ENCODE measurements at places on chromosomes 3 and 15. TPM values are rescaled to one million over a fixed set of nuclear protein-coding genes. Genes with fewer than 3 reads are reported as not detected.

SPINK8 gene
- total RNA-seq: not detected

OTOL1 gene
- total RNA-seq: not detected

GOLGA6L7 gene
- not detected for total RNA-seq

GRK7 gene
- not detected for total RNA-seq

TGM4 gene
- total RNA-seq: under 0.01 TPM

SPATA12 gene
- total RNA-seq: not detected

C3orf22 gene
- total RNA-seq: not detected

CTXN2 gene
- total RNA-seq: not detected

SEC62 gene
- total RNA-seq: 33.9 TPM

TICRR gene
- 0.40 TPM for total RNA-seq

PCLAF gene
- total RNA-seq: 21.1 TPM

CCR3 gene
- not detected for total RNA-seq

DOCK3 gene
- not detected for total RNA-seq

TUSC7 gene
- total RNA-seq: not detected

GALNT15 gene
- 27.0 TPM for total RNA-seq

Data from lung microvascular endothelial cell (primary cell).